ENCODE measurements at places on chromosomes 6 and 20. TPM values are rescaled to one million over a fixed set of nuclear protein-coding genes. Genes with fewer than 3 reads are reported as not detected.

The FILIP1 gene
- 74.4 TPM for total RNA-seq

The DLK2 gene
- not detected for total RNA-seq

The TBC1D32 gene
- 0.73 TPM for total RNA-seq

The MAFB gene
- 19.8 TPM for total RNA-seq

The TAAR6 gene
- not detected for total RNA-seq

The KHDC1L gene
- not detected for total RNA-seq

The SLC4A11 gene
- total RNA-seq = 3.3 TPM

The PLA2G7 gene
- total RNA-seq = not detected

The SOX18 gene
- total RNA-seq = 6.5 TPM

The ACTL10 gene
- total RNA-seq = not detected

The SRMS gene
- not detected for total RNA-seq

The MLN gene
- not detected for total RNA-seq

The COL11A2 gene
- 0.61 TPM for total RNA-seq

The GSTA2 gene
- total RNA-seq = not detected

The SLC17A4 gene
- total RNA-seq = not detected

The EGFL8 gene
- total RNA-seq = 0.80 TPM

The SYTL3 gene
- total RNA-seq = 3.0 TPM

The TPBG gene
- total RNA-seq = 4.4 TPM

The SIRPG gene
- total RNA-seq = not detected

The HEBP2 gene
- 60.3 TPM for total RNA-seq

The PCNA gene
- 19.1 TPM for total RNA-seq

The PDE10A gene
- 1.5 TPM for total RNA-seq

The ADGRF1 gene
- not detected for total RNA-seq

The ALDH8A1 gene
- total RNA-seq = 0.55 TPM

The IL17F gene
- not detected for total RNA-seq

The CCM2L gene
- 2.2 TPM for total RNA-seq

The COL21A1 gene
- total RNA-seq = 0.61 TPM

The FAM184A gene
- total RNA-seq = 1.0 TPM

The CD164 gene
- 129 TPM for total RNA-seq

The FAM120B gene
- total RNA-seq = 10.7 TPM

The PGC gene
- total RNA-seq = not detected

The FLRT3 gene
- 0.58 TPM for total RNA-seq

The CDYL gene
- 24.4 TPM for total RNA-seq

The BPIFB4 gene
- not detected for total RNA-seq

The RBPJL gene
- total RNA-seq = not detected

The GHRH gene
- total RNA-seq = not detected

The ASCC3 gene
- 15.8 TPM for total RNA-seq

The BEND3 gene
- total RNA-seq = 1.5 TPM

The TNFRSF6B gene
- 1.2 TPM for total RNA-seq

Measured in gastrocnemius medialis (tissue), 4 donors.